Stimulated activated CD4-positive, alpha-beta T cell treated with anti-CD3 and anti-CD28 coated beads, TNF-alpha, amount 100 ng/mL, for 4 hours (primary cell): ENCODE measurements at places on chromosomes 12 and 14.

GRCh38 chr12:7206691-7207090 lies 17.2 kb downstream of the PEX5 start:
- DNase-seq = no peak

- no peak for DNase-seq
These were observed at the start of gene INSM2 for GRCh38 chr14:35533357-35534207. TSS of gene INSM2 (plus strand) at chr14:35534164. CDS start at chr14:35534253, 89 bp downstream.

DNA sequence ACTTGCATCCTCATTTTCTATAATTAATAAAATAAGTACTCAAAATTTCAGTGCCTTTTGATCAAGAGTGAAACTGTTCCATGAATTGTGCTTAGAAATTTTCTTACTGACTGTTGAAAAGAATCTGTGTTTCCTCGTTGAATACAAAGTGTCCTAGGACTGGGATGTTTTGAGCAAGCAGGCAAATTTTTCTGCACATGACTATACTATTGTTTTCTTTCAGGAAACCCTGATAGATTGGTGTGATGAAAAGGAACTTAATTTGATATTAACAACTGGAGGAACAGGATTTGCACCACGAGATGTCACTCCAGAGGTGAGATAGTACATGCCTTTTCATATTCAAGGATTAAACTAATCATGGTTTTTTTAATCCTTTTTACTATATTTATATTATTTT lies 316.3 kb downstream of the GPHN start:
- DNase-seq = no peak

GRCh38 chr14:51750542-51750941 lies 98.8 kb downstream of the FRMD6 start:
- DNase-seq = no peak

- no peak for DNase-seq
These were observed 41.6 kb downstream of the TBK1 start for GRCh38 chr12:64493513-64493912.

DNA sequence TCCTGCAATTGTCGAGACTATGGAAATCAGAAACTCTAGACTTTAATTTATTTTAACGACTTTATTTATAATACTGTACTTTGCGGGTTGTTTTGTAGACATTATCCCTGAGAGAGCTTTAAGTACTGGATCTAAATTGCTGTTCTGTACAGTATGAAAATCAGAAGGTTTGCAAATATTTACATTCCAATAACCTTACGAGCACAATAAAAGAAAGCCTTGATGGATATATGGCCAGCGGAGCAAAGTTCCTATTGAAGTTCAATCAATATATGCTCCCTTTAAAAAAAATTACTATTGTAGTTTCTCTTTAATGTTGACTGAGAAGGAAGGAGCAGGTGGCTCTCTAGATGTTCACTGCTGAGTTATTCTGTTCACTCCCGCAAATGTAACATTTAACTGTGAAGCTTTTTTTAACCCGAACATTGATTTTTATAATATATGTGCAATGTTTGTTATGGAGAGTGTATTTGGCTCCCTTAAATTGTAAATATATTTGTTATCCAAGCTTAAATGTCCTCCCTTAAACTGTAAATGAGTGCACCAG lies 235.3 kb downstream of the PLCZ1 start:
- DNase-seq = no peak

DNA sequence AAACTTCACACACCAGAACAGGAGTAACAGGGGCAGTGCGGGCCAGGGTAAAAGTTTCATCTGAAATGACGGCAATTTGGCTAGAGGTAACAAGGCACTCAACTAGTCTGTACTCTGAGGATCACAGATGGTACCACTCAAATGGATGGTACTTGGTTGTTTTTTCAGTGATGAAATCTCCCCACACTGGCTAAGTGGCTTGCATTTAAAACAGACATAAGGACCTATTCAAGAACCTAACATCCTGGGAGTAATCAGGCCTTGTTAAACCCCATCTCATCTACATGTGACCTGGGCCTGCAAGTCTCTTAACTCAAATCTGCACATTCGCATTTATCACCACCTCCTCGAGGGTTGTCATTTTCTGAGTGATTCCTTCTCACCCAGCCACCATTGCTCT lies 90.8 kb downstream of the PRKAB1 start:
- DNase-seq = no peak
